ENCODE measurements at places on chromosomes 7 and 10.

DNA sequence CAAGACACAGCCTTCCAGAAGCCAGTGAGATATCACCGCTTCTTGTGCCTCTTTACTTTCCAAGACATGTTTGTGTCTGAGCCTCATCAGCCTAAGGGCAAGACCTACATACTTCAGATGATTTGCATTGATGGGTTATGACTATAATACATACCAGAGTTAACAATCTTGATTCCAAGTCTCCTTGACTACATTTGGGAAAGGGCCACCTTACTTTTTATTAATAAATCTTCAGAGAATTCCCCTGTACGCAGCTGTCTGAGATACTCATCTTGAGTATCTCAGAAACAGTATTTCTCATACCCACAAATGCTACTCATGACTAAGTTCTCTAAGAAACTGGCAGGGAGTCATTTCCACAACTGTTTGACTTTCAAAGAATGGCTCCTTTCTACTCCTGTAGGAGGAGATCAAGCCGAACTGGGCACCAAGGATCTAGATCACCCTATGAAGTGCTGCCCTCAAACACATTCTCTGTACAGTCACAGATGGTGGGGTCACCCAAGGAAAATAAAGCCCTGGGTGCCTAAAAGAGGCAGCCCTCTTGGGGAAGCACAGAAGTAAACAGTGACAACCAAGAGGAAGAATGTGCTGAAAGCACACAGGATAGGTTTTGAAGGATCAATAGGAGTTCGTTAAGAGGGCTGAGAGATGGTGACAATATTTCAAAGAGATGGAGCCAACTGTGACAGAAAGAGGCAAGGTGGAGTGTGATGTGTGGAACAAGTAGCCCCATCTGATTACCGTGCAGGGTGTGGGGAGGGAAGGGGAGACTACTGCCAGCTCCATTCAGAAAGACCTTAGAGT is 138.9 kb downstream of the JAZF1 start:
- DNase-seq: peak; percentile 99

DNA sequence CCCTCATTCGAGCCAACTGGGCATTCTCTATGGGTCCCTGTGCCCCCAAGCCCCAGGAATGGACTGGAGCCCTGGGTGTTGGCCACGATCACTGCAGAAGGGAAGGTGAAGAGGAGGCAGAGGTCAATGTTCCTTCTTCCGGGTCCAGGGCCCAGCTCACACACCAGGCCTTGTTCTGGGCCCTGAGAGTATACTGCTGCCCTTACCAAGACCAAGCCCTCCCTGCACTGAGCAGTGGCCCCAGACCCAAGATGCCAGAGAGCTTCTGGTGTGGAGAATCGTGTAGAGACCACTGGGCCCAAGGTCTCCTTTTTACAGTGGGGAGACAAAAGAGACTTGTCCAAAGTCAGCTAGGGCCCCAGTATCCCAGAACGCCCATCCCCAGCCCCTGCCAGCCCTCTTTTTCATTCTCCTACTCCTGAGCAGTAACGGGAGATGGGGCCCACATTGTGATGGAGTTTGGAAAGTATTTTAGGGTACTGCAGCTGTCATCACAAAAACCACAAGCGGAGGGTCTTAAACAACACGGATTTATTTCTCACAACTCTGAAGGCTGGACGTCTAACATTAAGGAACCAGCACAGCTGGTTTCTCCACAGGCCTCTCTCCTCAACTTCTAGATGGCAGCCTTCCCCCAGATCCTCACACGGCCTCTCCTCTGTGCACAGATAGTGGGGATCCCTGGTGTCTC is 79.4 kb downstream of the PDGFA start:
- DNase-seq: no peak

GRCh38 chr7:147759327-147759943 is 831.1 kb upstream of the C7orf33 start:
- peak; percentile 17 for DNase-seq

DNA sequence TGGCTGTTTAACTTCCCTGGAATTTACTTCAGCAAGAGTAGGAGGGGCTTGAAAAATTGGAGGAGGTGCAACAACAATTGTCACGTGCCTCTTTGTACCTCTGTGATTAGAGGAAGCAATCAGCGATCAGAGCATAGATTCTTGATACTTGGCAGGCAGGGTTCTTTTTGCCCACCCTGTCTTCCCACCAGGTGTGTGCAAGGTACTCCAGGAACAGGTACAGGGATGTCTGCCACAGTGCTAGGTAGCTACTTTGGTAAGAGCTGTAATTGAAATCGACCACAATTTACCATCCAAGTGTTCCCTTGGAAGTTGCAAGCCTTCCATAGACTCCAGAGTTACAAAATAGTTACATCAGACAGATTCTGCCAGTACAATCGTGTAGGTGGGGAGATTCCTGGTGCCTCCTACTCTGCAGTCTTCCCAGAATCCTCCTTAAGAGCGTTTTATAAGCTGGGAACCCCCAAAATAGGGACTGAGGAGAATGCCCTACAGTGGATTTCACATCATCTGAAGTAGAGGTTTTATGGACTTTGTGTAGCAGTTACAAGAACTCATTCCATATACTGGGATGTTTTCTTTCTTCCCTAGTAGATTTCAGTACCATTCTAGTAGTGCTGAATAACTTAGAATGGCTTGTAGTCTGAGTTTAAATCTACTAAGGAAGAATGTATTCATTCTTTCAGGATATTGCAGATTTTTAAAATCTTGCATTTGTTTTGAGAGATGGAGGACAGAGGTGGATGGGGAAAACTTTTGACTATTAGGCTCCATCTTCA is 101.9 kb downstream of the EXOC4 start:
- peak; percentile 22 for DNase-seq

- no peak for DNase-seq
Observed at GRCh38 chr7:150379441-150380379, 580 bp downstream of the ZNF775 start.

GRCh38 chr7:133593561-133593960 is 340.7 kb downstream of the EXOC4 start:
- DNase-seq: no peak

DNA sequence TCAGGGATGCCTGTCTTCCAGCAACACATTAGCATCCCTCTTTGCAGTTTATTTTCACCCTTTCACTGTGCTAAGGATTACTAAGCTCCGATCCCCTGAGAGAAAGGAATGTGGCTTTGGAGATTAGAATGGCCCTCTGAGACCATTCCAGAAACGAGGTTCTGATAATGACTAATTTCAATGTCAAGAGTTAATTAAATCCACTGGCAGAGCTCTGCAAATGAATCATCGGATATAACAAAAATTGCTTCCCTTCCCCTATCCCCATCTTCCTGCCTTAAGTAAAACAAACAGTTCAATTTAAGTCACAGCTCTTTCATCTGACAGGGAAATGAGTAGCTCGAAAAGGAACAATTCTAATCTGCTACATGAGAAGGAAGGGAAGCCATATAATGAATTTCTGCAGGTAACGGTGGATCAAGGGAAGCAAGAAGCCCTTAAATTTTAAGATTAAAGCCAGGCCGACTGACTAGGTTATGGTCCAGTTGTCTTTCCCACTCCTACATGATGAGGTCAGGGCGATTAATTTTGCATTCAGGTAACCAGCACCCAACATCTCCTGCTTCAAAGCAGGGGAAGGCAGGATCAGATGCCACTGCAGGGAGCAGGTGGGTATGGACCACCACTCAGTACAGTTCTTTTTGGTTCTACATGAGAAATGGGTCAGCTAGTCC is 50.5 kb downstream of the MALSU1 start:
- peak; percentile 63 for DNase-seq

DNA sequence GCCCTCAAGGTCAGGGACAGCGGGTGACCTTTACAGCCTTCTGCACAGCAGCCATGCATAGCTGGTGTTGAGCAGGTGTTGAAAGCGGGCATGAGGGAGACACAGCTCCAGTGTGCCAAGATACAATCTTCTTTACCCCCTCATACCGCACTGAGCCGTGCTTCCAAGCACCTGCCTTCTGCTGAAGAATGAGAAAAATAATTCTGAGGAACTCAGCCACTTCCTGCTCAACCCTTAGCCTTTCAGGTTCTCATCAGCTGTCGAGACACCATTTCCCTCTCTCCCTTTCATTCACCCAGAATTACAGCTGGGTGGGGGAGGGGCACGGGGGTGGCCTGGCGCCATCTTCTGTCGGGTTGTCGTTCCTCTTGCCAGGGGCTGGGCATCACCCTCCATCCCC is 58.6 kb downstream of the COL13A1 start:
- no peak for DNase-seq

DNA sequence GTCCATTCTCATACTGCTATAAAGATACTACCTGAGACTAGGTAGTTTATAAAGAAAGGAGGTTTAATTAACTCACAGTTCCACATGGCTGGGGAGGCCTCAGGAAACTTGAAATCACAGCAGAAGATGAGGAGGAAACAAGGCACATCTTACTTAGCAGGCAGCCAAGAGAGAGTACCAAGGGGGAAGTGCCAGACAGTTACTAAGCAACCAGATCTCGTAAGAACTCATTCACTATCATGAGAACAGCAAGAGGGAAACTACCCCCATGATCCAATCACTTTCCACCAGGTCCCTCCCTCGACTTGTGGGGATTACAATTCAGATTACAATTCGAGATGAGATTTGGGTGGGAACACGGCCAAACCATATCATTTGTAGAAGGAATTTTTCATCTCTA is 36.3 kb downstream of the NHLRC2 start:
- no peak for DNase-seq

DNA sequence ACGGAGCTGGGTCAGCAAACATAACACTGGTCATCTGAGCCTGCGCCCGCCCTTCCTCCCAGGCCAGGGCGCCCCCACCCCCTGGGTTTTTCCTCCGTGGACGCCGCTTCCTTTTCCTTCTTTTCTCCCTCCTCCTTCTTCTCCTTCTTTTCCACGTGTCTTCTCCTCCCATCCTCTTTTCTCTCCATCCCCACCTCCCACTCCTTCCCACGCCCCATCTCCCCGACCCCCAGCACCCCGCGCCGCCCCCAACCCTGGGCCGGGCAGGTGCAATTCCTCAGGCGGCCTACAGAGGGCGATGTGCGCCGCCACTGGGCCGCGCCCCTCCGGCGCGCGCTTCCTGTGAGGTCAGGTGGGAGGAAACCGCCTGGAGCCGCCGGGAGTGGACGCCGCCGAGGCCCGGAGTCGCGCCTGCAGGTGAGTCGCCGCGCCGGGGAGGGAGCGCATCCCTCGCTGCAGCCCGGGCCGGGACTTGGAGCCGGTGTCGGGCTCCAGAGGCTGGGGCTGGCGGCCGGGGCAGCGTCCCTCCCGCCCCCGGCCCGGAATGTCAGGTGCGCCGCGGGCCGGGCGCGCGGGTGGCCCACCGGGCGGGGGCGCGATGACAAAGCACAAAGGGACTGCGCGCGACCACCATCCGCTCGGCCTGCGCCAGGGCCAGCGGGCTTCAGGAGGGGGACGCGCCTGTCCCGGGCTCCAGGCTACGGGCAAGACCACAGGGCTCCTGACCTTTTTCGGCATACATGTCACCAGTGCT is at the start of gene FAM241B:
Gene FAM241B (plus strand): TSS at position 351 of the 754 bp plus-strand sequence. CDS start 1,497 bp downstream, outside the sequence.
- DNase-seq: no peak

- no peak for DNase-seq
Observed at GRCh38 chr10:121988361-121989324, at the start of gene TACC2. Gene TACC2, plus strand, starts transcription at chr10:121989163. Its CDS starts 32,819 bp downstream, at chr10:122021982.

- no peak for DNase-seq
Observed at GRCh38 chr10:86187499-86188239, 178.9 kb downstream of the GRID1 start.

DNA sequence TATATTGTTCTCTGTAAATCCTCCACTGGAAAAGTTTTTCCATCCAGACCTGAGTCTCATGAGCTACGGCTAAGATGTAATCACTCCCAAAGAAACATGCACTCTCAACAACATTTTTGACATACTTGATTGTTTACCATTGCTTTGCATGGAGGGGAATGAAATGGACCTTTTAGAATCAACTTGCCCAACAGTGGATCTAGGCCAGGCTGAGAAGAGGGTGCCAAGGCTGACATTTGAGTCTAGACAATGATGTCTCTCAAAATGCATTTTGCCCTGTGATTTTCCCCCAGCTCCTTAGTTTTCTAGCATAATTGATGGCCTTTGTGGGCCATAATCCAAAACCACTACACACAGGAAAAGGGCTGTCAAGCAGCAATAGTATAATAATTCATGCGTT is 297.9 kb upstream of the KLF6 start:
- DNase-seq: peak; percentile 64

DNA sequence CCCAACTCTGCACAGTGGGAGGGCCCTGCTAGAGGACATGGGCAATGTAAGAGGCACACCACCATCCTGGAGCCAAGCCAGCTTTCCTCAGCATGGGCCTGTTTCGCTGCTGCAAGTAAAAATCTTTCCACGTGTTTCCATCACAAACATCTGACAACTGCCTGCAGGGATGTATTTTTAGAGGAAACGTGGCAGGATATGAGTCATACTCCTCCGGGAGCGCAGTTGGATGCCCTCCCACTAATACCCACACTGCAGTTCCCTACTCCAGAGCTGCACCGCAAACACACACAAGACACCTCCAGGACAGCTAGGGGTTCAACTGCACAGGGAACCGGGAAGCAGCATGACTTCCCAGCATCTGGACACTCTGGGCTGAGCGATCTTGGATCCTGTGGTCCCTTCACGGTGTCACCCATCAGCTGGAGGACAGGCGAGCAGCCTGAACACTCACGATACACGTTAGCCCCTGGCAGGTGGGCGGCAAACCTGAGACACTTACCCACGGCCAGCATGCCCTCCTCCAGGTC is 26.1 kb downstream of the PLAC9 start:
- peak; percentile 99 for DNase-seq

DNA sequence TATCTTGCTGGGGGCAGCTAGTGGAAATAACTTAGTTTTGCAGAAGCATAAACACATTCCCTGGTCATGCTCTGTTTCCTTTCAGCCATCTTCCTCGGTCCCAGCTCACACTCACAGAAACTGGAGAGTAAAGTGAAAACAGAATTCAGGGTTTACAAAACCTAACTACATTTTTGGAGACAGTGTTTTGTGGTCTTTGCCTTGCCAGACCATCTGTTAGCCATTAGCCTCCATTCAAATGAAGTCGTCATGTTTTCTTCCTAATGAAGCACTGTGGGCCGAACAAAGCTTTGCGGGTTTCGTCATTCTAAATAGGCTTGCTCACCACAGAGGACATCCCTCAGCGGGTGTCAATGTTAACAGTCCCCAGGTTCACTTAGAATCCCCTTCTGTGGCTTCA is 214.6 kb upstream of the TMEM72 start:
- peak; percentile 96 for DNase-seq

Measured in AG10803 (cell line).